H7 (cell line): ENCODE measurements at places on chromosomes 11 and 22.
A peak's percentile ranks its signal among the peaks of the same experiment; 100 is the strongest.

GRCh38 chr11:112817376-112817775 is 143.8 kb upstream of the NCAM1 start:
- no peak for DNase-seq

DNA sequence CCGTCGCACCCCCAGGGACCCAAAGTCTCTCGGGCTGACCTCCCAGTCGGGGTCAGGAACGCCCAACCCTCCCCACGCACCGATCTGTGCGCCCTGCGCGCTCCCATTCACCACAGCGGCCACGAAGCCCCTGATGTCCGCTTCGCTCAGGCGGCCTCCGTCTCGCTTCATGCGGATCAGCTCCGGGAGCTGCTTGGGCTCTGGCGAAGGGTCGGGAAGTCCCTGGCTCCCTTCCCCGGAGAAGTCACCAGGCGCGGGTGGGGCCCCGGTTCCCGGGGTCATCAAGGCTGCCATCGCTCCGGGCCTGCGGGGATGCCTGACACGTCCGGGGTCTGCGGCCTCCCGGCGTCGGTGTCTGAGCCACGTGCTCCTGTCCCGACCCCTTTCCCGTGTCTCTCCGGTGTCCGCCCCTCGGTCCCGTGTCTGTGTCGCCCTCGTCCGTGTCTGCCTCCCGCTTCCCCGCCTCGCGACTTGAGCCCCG is 356 bp downstream of the TYMP start:
- peak; percentile 83 for DNase-seq

- no peak for DNase-seq
Observed at GRCh38 chr11:86792150-86792549, 8.2 kb upstream of the PRSS23 start.

GRCh38 chr22:31896472-31896871 is 47.9 kb upstream of the YWHAH start:
- no peak for DNase-seq

- DNase-seq = peak; percentile 81
Observed at GRCh38 chr11:2891326-2892214, 6.0 kb upstream of the CDKN1C start.

DNA sequence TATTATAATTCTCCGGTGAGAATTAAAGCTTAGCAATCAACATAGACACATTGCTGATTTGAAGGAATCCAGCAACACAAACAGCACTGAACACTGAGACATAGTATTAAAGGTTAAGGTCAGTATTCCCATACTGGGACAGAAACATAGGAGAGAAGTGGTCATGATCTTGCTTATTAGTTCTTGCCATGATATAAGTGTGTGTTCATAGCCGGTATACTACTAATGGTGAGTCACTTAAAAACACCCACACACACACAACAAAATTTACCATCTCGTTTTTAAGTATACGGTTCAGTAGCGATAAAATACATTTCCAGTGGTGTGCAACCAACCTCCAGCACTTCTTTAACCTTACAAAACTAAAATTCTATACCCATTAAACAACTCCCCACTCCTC is 96.3 kb downstream of the C11orf65 start:
- DNase-seq = no peak

GRCh38 chr22:37474447-37475090 is 11.6 kb downstream of the MFNG start:
- DNase-seq = no peak

GRCh38 chr11:3109921-3110706 is 52.9 kb upstream of the CARS1 start:
- DNase-seq = peak; percentile 97

GRCh38 chr11:119874660-119875238 is 145.7 kb upstream of the NECTIN1 start:
- DNase-seq = peak; percentile 52

DNA sequence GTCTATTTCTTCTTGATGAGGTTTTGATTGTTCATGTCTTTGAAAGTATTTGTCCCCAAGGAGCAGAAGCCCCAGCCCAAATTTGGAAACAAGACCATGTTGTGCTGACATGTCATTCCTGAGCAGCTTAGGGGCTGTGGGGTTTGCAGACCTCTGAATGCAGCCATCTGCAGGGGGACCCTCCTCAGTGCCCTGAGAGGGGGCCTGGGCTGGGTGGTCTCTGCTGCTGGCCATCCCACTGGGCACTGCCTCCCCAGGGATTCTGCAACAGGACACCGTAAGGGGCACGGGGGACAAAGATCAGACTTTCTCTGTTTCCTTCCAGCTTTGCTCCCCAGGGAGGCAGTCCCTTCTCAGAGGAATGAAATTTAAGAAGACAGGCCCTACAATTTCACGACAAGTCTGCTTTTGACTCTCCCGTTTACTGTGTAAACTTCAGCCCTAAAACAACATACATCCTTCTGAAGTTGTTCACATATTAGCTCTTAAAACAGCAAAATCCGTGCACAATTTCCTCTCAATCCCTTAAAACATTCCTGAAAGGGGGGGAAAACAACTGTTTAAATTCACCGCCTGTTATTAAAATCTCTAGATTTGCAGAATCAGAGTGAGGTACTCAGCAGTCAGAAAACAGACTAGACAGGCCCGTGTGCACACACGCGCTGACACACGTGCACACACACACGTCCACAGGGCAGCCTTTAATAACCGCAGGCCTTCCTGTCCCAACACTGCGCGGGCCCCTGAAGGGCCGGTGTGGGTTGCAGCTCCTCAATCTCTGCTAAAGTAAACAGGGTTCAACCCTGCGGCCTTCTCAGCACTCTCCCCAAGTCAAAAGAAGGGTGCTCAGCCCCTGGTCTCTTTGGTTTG is 109.8 kb downstream of the KCNQ1 start:
- DNase-seq = no peak

GRCh38 chr22:47193606-47194329 is 431.3 kb downstream of the TBC1D22A start:
- DNase-seq = peak; percentile 39

DNA sequence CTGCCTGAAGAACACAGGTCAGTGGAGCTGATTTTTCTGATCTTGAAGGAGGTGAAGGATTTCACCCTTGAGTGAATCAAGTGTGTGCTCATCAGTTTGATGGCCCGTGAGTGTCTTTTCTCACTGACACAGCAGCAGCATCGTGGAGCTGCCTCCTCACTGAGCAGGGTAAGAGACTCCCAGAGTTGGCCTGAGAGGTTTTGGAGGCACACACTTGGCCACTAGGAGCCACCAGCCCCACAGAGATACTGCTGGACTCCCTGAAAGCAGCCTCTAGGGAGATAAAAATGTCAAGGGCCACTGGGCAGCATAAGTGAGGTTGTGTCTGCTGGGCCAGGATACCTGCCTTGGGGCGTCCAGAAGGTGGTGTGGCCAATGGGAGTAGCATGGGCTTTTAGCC is 245.4 kb downstream of the GRIK4 start:
- DNase-seq = peak; percentile 54

- peak; percentile 40 for DNase-seq
Observed at GRCh38 chr11:19321351-19321750, 80.6 kb upstream of the E2F8 start.

GRCh38 chr22:33192156-33192555 is 134.0 kb upstream of the SYN3 start:
- no peak for DNase-seq

- peak; percentile 79 for DNase-seq
Observed at GRCh38 chr22:29702931-29703501, 16.8 kb upstream of the CABP7 start.

GRCh38 chr11:59456661-59457060 is at the start of gene OR4D6:
Gene OR4D6 (plus strand): TSS chr11:59456961. CDS start chr11:59456961, 0 bp downstream.
- no peak for DNase-seq

DNA sequence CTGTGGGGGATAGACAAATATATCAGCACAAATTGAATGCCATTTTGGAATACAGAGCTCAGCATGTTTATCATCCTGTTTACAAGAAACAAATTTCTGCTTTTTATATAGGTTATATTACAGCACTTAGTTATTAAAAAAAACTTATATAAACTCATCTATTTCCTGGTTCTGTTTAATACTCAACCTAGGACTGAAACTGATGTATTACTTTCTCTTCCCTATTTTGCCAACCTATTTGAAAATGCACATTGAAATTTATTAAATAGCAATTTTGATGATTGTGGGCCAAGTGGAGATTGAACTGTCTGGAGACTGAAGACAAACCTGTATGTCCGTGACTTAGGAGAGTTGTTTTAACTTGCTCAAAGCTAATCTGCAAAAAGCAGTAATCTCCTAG is 288.3 kb upstream of the ANO3 start:
- no peak for DNase-seq

GRCh38 chr11:8235925-8236324 is 27.8 kb downstream of the LMO1 start:
- no peak for DNase-seq

- DNase-seq = no peak
Observed at GRCh38 chr22:40727070-40727963, 48.0 kb downstream of the MCHR1 start.

DNA sequence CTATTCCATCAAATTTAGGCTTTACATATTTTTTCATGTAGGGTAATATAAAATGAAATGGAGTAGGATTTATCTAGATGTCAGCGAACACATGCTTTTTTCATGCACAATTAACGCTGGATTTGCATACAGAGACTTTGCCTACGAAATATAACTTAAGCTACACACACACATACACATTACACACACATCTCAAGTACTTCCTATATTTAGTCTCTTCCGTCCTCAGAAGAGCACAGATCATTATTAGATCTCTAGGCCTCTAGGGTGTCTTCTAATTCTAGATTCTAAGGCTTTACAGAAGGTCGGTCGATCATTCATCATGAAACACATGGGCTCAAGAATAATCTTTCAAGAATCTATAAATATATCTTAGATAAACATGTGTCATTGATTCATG is 3.8 kb upstream of the MS4A13 start:
- DNase-seq = no peak

DNA sequence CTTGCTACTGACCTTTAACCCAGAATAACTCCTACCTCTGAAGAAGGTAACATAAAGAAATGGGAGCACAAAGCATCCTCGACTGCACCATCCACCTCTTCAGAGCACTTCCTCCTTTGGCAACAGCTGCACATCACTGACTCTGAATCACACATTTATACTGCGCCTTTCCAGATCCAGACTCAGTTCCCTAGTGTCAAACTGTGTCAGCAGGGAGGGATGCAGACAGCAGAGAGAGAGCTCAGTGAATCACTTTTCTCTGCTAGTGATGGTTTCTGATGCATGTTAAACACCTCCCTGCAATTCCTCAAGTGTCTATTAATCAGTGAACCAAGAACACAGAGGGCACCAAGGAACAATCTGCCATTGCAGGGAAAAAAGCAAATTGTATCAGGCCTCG is 118.9 kb downstream of the PLEKHA7 start:
- DNase-seq = no peak

GRCh38 chr11:72759468-72759985 is 7.3 kb upstream of the ARAP1 start:
- no peak for DNase-seq

DNA sequence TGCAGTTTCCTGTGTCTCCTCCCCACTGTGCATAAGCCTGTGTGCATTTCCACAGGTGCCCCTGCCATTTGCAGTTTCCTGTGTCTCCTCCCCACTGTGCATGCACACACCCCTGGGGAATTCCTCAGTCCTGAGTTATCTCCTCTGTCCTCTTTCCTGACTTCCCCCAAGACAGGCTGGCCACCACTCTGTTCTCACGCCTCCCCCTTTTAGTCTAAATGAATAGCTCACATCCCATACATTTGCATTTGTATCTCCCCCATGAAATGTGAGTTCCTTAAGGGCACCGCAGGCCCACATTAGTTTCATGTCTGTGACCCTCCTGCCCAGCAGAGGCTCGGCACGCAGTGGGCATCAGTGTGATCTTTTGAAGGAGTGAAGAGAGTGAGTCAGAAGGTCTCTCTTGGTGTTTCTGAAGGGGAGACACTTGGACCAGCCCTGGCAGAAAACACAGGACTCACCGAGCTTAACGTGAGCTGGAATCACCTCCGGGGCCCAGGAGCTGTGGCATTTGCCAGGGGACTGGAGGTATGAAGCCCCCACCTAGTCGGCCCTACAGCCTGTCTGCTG is 6.2 kb downstream of the LRRC74B start:
- peak; percentile 66 for DNase-seq

DNA sequence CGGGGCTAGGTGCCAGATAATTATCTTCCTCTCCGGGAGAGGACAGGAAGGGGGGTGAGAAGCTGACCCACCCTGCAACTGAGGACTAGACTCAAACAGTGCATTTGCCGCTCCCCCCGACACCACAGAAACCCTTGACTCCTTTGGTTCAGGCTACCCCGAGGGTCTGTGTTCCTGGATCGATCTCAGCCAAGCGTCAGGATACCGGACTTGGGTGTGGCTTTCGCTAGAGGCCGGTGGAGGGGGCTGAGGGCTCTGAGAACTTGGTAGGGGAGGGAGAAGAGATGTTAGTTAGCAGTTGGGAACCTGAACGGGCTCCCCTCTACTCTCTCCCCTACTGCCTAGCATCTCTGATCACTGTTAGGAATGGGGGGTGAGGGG is 840 bp downstream of the SEZ6L start:
- peak; percentile 51 for DNase-seq

DNA sequence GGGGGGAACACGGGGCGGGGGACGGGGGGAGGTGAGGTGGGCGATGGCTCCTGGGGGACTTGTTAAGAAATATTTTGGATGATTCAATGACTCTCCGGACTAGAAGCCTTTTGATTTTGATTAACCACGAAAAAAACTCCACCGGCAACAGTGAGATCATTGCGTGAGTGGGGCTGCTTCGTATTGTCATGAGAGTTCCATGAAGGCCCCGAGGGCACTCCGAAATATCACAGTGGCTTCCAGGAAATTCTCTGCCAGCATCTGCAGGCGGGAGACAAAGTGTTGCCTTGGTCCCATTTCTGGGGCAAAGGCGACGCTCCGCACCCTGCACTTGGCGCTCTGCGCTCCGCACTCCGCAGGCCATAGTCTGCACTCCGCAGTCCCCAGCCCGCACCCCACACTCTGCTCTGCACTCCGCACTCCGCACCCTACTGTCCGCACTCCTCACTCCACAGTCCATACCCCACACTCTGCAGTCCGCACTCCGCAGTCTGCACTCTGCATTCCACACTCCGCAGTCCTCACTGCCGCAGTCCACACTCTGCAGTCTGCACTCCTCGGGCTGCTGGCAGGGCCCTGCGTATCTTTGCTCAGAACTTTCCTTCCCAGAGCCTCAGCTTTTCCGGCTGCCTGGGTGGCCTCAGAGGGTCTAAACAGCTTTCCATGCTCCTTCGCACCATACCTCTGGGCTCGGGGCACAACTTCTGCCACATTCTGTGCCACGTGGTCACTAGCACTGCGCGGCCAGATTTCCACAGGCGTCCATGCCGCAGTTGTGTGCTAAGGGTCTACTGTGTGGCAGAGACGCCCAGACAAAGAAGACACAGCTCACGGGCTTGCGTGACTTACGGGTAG is 61.1 kb downstream of the LINC01488 start:
- DNase-seq = no peak
